ENCODE measurements at places on chromosomes 3 and 15.
A peak's percentile ranks its signal among the peaks of the same experiment; 100 is the strongest.

GRCh38 chr3:108509871-108510270 is 525 bp downstream of the MYH15 start:
- DNase-seq: no peak

- no peak for DNase-seq
Measured at GRCh38 chr3:27557411-27557810, 73.2 kb upstream of the SLC4A7 start.

- no peak for DNase-seq
Measured at GRCh38 chr15:101273534-101273933, 3.8 kb downstream of the SELENOS start.

GRCh38 chr15:92383519-92384324 is 10.0 kb upstream of the ST8SIA2 start:
- DNase-seq: no peak

DNA sequence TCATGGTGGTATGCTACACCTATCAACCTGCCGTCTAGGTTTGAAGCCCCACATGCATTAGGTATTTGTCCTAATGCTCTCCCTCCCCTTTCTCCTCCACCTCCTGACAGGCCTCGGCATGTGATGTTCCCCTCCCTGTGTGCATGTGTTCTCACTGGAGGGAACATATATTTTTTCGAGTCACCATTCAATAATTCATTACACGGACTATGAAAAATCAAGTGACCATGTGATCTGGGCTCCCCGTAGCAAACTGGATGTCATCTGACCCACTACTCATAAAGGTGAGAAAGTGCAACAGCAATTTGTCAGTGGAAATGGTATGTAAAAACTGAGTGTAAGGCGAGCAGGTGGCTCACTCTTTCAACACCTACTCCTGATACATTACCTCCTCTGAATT is 224.3 kb upstream of the RASGRP1 start:
- DNase-seq: no peak

DNA sequence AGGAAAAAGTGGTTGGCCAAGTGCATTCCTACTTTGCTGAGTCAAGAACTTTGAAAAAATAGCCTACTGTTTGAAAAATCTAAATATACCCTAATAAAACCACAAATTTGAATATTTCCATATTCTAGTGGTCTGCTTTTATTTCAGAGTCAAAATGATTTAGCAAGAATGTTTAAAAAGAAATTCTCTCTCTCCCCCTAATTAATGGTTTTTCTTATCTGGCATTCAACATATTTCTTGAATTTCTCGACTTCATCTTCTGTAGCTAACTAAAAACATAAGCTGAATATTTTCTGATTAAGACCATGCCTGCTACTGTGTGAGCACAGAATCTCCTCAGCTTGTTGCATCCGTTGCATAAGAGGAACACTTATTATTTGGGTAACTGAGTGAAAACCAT is 563.5 kb upstream of the TBL1XR1 start:
- peak; percentile 54 for DNase-seq

- DNase-seq: peak; percentile 56
Measured at GRCh38 chr3:193040836-193041672, 123.4 kb upstream of the MB21D2 start.

DNA sequence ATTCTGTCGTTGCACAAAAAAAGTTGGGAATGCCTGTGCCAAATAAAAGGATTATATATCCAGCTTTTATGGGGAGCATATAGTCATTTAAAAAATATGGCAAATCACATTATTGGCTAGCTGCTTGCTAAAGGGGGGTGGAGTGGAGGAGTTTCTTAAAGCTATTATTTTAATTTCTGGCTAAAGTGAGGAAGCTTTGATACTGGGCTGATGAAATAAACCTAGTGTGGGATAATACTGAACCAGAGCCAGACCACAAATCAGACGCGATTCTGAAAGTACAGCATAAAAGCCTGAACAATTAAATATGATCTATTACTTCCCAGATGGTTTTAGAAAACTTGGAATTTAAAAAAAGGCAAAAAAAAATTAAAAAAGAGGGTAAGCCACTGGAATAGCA is 14.4 kb downstream of the POLR2M start:
- DNase-seq: peak; percentile 31

- DNase-seq: no peak
Measured at GRCh38 chr3:194961571-194961970, 275.9 kb downstream of the FAM43A start.

GRCh38 chr15:78155355-78155939 is 6.3 kb downstream of the IDH3A start:
- no peak for DNase-seq

GRCh38 chr3:124761250-124761796 is 31.1 kb downstream of the UMPS start:
- DNase-seq: peak; percentile 92

DNA sequence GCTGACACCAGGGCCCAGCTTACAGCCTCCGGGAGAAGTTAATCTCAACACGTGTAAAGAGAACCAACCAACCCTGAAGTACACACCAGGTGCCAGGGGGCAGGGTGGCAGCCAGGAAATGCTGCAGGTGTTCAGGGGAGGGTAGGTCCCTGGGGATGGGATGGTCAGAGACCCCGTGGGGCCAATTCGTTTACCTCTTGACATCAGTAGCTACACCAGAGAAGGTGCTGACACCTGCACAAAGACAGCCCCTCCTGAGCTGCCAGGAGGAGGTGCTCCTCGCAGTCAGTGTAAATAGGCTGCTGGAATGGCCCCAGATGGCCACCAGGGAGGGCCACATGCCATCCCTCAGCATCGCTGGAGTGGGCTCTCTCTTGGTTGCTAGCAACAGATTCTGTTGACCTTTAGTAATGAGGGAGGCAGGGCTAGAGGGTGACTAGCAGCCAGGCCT is 52.8 kb downstream of the CORO2B start:
- no peak for DNase-seq

DNA sequence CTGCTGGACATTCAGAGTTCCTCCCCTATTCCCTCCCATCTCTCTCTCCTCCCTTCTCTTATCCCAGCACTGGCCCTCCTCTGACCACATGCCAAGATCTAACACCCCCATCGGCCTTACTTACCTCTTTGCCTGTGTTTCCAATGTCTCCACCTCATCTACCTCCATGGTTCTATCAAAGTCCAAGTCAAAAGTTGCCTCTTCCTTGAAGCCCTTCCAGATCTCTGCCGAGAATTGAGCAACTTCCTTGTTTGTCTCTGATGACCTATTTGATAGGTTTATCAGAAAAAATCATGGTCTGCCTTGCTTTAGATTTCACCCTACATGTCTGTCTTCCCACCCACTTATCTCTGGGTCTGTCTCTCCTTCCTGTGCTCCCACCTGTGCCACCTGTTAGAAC is 69.7 kb upstream of the ITGA11 start:
- no peak for DNase-seq
